Osteocyte (in vitro differentiated cells): ENCODE measurements at places on chromosomes 7 and 10.

GRCh38 chr10:110601581-110601980, 34.1 kb downstream of the SMC3 start:
- DNase-seq: no peak

DNA sequence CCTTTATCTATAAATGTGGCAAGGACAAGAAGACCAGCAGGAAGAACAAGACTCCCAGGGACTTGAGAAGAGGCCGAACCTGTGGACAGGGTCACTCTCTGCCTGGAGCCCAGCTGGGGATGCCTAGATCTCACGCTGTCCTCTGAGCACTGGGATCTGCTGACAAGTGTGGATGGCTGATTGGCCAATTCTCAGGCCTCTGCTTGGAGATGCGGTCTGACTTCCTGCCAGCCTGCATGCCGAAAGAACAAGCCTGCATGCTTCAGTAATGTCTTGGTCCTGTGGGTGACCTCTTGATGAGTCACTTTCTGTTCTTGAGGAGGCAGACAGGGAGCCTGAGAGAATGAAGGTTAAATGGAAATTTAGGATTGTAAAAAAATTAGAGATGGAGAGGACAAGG, 84.7 kb downstream of the TMEM178B start:
- no peak for DNase-seq

- DNase-seq: no peak
Observed at GRCh38 chr10:35758076-35758475, 116.0 kb upstream of the FZD8 start.

DNA sequence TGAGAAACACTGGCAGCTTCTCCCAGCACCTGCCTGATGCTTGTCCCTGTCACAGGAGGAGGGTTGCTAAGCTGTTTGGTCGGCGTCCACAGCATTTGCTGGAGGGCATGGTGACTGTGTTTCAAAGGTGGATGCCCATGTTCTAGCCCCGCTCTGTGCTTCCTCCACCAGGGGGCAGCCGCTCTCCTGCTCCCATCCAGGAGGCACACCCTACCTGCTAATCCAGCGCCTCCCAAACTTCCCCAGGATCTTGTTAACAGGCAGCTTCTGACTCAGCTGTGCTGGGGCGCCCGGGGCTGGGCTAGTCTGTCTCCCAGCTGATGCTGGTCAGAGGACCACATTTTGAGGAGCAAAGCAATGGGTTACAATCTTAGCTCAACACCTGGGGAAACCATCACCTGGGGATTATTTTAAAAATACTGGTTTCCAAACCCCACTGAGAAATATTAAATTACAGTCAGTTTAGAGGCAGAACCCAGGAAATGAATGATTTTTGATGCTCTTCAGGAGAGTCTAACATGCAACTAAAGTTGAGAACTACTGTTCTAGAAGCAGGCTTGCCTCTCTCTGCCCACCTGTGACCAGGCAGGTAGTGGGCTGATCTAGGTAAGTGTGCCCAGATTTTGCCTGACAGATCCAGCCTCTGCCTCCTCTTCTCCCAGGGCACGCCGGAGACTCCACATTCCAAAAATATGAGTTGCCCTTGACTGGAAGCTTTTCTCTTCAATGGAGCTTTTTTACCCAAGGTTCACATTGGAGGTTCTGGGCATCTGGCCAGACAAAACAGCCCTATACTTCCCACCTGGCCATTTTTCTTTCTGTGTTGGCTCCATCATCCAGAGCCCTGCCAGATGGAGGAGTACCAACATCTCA, 92.7 kb upstream of the GPR26 start:
- DNase-seq: no peak

- DNase-seq: no peak
Observed at GRCh38 chr10:22609251-22609650, 105.1 kb downstream of the PIP4K2A start.

DNA sequence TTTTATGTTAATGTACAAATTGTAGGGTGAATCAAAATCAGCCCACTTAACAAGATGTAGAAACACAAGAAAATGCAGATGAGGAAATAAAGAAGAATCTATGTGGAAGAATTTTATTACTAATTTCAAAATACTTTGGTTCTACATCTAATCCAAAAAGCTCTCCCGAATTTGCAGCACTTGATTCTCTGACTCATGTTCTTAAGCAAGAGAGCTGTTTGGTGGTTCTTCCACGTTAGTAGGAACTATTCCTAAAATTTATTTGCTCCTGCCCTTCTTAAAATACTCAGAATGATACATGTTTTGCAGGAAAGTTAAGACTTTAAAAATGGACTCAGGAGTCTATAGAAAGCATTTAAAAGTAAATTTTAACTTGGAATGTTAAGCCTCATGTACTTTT, 91.8 kb downstream of the ZMYND11 start:
- DNase-seq: no peak

GRCh38 chr7:100434297-100435144, 1.8 kb downstream of the PPP1R35 start:
- no peak for DNase-seq

- no peak for DNase-seq
Observed at GRCh38 chr10:78359640-78360091, 326.0 kb downstream of the RPS24 start.

- no peak for DNase-seq
Observed at GRCh38 chr10:21445163-21445562, 80.3 kb downstream of the SKIDA1 start.

GRCh38 chr10:12838995-12839927, 162.3 kb downstream of the CCDC3 start:
- no peak for DNase-seq

DNA sequence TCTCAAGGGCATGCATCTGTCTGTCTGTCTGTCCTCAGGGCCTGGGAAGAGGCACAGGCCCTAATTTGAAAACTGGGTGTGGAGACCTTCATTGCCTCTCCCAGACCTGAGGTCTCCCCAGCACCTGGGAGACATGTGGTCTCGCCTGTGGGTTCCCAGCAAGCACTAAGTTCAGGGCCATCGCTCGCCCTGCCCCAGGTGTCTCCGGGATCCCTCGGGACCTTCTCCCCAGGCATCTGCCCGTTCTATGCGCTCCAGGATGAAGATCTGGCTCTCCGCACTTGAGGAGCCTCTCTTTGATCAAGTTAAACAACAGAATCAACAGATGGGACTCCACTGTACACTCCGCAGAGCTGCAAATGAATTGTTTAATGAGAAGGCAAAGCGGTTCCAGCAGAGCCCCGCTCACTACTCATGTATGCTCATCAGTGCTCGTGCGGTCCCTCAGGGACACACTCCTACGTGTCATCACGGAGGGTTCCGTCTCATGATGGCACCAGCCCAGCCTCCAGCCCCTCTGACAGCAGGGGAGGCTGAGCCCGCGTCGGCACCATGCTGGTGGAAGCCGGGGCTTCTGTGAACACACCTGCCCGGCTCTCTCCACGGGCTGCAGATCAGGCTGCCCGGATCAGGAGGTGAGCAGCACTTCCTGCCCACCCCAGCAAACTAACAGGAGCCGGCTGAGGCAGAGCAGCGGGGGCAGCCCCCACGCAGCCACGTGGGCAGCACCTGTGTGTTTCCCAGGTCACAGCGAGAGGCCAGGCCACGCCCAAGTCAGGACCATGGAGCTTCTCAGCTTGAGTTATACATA, 132.8 kb downstream of the TCERG1L start:
- DNase-seq: peak; percentile 78

GRCh38 chr10:29539412-29539811, 95.4 kb downstream of the SVIL start:
- peak; percentile 38 for DNase-seq

DNA sequence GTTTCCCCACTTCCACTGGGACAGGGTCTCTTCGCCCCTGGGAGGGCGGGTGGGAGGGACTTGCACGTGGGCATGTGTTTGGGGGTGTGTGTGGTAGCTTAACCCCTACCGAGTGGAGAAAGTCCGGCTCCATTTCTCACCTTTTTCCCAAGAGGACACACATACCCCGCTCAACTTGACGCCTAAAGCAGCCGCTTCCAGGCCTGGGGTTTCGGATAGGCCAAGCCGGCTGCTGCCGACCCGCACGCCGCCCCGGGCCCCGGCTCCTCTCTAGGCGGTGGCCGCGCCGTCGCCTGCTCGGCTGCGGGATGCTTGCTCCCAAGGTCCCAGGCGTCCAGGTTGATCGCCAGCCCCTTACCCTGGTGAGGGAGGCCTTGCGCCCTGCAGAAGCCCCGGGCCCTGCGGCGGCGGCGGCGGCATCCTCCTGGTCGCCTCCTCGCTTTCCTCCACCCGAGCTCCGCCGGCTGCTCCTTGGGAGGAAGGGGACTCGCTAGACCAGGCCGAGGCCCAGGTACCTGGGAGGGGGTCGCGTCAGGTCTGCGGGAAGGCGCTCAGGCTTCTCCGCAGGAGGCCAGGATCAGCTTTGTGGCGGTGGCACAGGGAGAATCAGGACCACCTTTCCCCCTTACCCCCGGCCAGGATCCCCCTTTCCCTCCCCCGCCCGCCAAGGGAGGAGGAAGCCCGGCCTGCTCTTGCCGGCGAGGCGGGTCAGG, 3.2 kb upstream of the GATA3 start:
- peak; percentile 75 for DNase-seq
